ENCODE measurements at places on chromosomes 4 and X.

DNA sequence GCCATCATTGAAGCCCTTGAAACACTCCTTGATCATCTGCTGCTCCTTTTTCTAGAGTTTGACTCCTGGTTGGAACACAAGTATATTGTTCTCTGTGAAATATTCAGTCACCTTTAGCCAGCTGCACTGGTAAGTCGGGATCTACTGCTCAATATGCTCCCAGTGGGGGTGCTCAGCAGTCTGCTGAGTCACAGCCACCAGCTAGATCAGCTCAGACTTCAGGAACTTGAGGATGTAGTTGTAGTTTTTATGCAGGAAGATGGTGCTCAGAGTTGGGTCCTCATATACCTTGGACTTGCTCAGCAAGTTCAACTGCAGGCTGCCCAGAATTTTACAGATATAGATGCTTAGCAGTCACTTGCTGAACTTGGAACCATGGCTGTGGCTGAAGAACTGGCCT is 202.5 kb upstream of the RPL34 start:
- no peak for DNase-seq
- H3K4me1 ChIP-seq: peaks cover 4% of the 10 kb centered on the region
- H3K36me3 ChIP-seq: no peaks in the 10 kb centered on the region
- no peak overlapping the region for H3K4me3 ChIP-seq
- H3K27me3 ChIP-seq: no peaks in the 10 kb centered on the region
- H3K27ac ChIP-seq: no peak overlapping the region

- H3K4me1 ChIP-seq: no peaks in the 10 kb centered on the region
- no peak overlapping the region for H3K27ac ChIP-seq
- peaks cover 2% of the 10 kb centered on the region for H3K36me3 ChIP-seq
- H3K4me3 ChIP-seq: no peak overlapping the region
Measured at GRCh38 chr4:2991243-2991642, 27.9 kb downstream of the GRK4 start.

GRCh38 chrX:133511041-133511440 is 95.8 kb upstream of the GPC4 start:
- no peaks in the 10 kb centered on the region for H3K4me1 ChIP-seq
- no peaks in the 10 kb centered on the region for H3K27me3 ChIP-seq
- H3K36me3 ChIP-seq: no peaks in the 10 kb centered on the region

DNA sequence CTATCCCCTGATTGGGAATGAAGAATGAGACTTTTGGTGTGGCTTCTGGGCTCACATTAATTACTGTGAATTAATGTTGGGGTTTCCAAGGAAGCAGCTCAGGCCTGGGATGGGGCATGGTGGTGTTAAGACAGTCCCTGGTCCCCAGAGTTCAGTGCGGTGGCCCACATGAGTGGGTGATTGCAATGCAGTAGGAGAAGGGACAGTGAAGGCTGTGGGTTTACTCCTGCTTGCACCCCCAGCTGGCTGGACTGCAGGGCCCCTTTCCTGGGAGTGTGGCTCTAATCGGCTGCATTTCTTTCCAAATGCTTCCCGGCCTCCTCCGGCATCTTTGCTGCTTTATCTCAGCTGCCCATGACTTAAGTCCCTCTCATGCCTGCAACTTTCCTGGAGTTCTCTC is 28.2 kb upstream of the GPR78 start:
- H3K27me3 ChIP-seq: peaks cover under 1% of the 10 kb centered on the region
- no peak for DNase-seq
- H3K27ac ChIP-seq: no peak overlapping the region
- H3K36me3 ChIP-seq: no peaks in the 10 kb centered on the region

DNA sequence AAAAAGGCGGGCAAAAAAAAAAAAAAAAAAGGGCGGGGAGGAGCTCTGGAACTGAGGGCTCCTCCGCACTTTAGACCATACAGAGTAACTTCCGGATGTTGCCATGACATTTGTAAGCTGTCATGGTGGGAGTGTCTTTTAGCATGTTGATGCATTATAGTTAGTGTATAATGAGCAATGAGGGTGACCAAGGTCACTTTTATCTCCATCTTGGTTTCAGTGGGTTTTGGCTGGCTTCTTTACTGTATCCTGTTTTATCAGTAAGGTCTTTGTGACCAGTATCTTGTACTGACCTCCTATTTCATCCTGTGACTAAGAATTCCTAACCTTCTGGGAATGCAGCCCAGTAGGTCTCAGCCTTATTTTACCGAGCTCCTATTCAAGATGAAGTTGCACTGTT is 193.4 kb downstream of the UGT8 start:
- no peaks in the 10 kb centered on the region for H3K27me3 ChIP-seq
- H3K4me1 ChIP-seq: no peaks in the 10 kb centered on the region
- H3K27ac ChIP-seq: no peak overlapping the region
- no peak overlapping the region for H3K4me3 ChIP-seq
- DNase-seq: no peak
- no peaks in the 10 kb centered on the region for H3K36me3 ChIP-seq

DNA sequence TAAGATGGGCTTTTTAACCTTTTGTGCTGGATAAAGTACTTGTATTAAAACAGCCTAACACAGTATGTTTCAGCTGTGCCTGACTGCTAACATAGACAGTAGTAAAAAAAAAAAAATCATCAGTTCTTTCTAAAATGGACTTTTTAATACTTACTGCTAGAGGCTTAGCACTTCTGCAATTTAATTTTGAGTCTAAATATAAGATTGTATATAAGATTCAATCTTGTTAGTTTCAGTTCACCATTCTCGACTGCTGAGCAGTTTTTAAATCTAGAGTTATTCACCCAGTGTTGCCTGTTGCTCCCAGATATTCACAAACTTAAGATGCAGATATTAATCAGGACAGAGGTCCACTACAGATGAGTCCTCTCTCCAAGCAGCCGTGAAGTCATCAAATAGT is 6.8 kb downstream of the PLA2G12A start:
- DNase-seq: no peak
- peaks cover 14% of the 10 kb centered on the region for H3K4me1 ChIP-seq
- no peaks in the 10 kb centered on the region for H3K27me3 ChIP-seq
- H3K36me3 ChIP-seq: peaks cover 9% of the 10 kb centered on the region
- H3K27ac ChIP-seq: no peak overlapping the region

DNA sequence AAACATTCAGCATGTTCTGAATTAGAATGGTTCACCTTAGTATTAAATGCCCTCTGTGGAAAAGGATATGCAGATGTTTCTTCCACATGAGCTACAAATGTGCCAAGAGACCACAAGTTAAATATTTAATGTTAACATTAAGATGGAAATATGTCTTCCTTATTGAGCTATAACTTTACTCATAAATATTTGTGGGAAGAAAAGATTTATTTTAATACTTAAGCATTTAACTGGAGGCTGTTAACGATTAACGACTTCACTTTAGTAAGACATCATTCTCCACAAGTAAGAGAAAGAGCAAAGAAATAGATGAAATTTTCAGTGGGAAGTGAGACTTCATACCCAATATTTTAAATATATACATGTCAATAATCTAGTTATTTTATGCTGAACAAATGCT is 1046.0 kb upstream of the GRID2 start:
- no peaks in the 10 kb centered on the region for H3K36me3 ChIP-seq
- DNase-seq: no peak
- H3K4me1 ChIP-seq: no peaks in the 10 kb centered on the region
- no peak overlapping the region for H3K27ac ChIP-seq
- H3K27me3 ChIP-seq: no peaks in the 10 kb centered on the region

DNA sequence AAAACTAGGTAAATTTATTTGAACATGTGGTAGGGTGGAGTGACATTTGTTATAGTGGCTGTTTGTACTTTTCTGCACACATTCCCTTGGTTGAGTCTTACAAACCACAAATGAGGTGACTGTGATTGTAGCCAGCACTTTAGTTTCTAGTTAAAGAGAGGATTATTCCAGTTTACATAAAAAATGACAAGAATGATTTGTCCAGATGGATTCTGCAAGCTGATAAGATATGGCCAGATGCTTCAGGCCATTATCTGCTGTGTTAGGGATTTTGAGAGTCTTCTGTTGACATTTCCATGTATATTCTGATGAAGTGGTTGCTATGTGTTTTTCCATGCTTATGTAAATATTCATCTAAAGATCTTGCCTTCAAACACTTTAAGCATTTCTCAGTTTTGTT is 31.0 kb upstream of the PDE5A start:
- no peaks in the 10 kb centered on the region for H3K36me3 ChIP-seq
- H3K4me1 ChIP-seq: no peaks in the 10 kb centered on the region
- no peak overlapping the region for H3K4me3 ChIP-seq
- H3K27me3 ChIP-seq: peaks cover 9% of the 10 kb centered on the region

DNA sequence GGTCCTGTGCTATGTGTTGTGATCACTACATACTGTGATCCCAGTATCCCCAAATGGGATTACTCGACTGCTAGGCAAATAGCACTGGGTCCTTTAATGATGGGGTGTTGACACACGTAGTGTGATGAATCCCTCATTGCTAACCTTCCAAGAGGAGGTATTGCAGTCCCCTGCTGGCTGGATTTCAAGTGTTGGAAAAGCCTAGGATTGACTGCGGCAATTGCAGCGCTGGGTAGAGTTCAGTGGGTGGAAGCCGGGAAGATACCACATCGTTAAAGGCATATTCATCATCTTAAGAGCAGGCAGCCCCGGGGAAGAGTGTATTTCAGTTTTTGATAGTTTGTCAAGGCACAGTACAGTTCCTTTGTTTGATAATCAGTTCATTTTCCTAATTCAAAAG is 159.9 kb downstream of the TRIML1 start:
- H3K36me3 ChIP-seq: peaks cover 3% of the 10 kb centered on the region
- H3K4me3 ChIP-seq: no peak overlapping the region
- DNase-seq: no peak
- H3K4me1 ChIP-seq: no peaks in the 10 kb centered on the region
- no peak overlapping the region for H3K27ac ChIP-seq

DNA sequence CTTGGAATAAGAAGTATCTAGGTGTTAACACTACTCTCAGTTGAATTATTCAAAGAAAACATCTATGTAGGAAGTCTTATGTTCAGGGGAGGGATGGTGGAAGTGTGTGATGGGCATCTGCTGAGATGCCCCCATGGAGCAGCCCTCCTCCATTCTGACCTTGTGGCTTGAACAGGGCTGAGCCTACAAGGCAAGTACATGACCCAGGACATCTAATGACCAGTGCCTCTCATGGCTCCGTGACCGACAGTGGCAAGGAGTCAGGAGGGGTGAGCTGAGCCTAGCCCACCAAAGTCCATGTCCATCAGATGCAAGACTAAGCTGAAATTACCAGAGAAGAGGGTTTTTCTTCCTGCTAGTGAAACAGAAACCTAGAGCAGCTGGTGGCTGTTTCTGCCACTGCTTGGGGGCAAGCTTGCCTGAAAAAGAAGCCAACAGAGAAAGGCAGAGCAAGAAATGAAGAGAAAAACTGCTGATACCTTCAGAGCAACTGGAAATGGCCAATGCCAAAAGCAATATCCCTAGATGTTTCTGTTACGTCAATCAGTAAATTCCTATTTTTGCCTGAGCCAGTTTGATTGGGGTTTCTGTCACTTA is 113.5 kb downstream of the TSPAN5 start:
- H3K27ac ChIP-seq: peak overlapping the region; percentile 5
- DNase-seq: no peak
- peak overlapping the region; percentile 0 for H3K4me3 ChIP-seq
- H3K27me3 ChIP-seq: no peaks in the 10 kb centered on the region
- H3K4me1 ChIP-seq: peaks cover 17% of the 10 kb centered on the region
- no peaks in the 10 kb centered on the region for H3K36me3 ChIP-seq

Data from activated naive CD8-positive, alpha-beta T cell treated with anti-CD3 and anti-CD28 coated beads, Interleukin-2, amount 50 U/mL, for 24 hours (primary cell).